Adipocyte (in vitro differentiated cells): ENCODE measurements at places on chromosomes 5 and 9.

DNA sequence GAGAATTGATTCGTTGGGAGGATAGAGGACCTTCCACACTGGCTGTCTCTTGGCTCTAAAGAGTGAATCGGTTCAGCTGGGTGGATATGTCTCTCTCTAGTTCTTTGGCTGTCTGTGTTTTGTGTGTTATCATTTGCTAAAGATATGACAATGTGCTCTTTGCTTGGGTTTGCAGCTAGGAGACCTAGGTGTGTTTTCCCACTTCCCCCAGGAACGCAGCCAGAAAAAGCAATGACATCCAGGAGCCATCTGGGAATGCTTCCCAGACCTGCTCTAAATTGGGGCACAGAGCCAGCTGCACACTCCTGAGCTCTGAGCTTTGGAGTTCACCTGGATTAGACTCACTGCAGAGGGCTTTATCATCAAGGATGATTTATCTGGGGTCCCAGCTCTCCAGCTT, 12.8 kb upstream of the PDZD2 start:
- no peak for DNase-seq

DNA sequence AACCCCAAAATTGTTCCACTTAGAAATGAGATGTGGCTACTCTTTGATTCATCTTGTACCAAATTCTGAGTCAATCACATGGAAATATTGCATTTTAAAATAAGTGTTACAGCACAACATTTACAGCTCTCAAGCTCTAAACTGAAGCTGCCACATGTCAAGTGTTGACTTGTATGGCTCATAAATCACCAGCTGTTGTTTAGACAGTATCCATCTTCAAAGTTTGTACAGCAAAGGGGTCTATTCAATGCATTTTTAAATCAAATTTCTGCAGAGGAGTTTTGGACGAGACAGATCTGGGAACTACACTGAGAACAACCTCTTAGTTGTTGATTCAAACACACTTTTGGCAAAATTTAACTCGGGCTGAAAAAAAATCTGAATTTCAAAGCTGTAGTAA, 31.4 kb downstream of the CHSY3 start:
- DNase-seq = no peak

DNA sequence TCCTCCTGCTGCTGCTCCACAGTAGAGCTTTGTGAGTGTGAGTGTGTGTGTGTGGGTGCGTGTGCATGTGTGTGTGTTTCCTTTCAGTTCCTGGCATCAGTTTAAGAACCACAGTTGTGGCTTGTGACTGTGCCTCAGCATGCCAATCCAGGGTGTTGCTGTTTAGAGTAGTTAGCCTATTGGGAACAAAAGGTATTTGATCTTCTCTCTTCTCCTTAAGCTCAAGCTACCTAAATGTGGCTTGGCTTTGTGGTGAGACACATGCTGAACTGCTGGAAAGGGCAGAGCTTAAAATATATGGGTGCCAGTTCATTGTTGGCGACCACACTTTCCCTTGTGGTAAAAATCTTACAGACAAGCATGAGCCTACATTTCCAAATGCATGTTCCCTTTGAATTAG, 116.6 kb upstream of the BNC2 start:
- DNase-seq = peak; percentile 63

DNA sequence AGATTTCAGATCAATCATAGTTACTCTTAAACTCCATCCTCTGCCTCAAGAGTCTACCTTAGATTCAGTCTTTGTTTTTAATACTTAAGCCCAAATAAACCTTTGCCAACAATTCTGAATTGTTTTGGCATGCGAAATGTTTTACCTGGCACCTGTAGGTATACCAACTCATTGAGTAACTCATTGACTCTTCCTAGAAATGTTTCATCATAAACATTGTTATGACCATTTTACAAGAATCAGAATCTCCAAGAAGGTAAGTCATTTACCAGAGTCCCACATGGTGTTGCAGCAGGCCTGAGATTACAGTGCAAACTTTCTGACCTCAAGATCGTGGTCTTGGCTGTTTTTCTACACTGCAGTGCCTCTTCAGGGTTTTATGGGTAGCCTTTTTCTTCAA, 750.4 kb downstream of the BRINP1 start:
- DNase-seq = no peak

DNA sequence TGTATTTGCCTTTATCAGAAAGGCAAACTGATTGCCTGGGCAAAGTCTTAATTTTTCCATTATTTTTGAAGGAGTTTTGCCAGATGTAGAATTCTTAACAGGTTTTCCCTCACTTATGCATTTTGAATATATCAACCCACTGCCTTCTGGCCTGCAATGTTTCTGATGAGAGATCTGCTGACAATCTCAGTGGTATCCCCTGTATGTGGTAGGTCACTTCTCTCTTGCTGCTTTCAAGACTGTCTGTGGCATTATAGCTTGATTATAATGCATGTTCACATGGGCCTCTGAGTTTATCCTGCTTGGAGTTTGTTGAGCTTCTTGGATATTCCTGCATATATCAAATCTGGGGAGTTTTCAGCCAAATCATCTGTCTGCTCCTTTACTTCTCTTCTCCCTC, 82.2 kb downstream of the HABP4 start:
- DNase-seq = no peak

DNA sequence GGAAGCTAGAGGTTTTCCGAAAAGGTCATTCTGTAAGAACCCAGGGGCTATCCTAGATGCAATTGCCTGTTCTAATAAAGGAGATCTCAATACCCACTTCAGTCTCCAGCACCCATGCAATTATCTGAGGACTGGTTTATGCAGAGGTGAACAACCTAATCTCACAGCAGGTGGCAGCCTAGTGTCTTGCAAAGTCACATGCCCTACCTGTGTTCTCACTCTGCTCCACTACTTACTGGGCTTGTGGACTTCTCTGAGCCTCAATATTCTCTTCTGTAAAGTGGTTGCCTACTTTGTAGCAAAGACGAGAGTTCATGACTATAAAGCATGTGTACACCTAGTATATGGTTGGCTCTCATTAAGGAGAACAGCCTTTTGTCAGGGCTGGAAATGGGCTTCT, 21.0 kb upstream of the ALDH1B1 start:
- DNase-seq = no peak

DNA sequence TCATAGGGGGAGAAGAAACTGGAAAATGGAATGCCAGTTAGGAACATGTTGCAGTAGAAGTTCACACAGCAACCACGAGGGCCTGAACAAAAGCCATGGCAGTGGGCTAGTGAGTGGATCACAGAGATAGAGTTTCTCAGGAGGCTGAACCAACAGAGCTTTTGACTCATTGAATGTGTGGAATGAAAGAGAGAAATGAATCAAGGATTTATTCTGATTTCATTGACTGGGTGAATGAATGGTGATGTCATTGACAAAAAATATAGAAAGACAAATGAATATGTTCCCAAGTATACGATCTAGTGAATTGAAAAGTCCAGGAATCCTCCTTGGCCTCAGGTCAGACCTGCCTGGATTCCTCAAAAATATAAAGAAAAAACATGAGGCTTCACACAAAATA, 99.2 kb downstream of the ZNF462 start:
- DNase-seq = peak; percentile 32

GRCh38 chr9:35771075-35771433, 17.0 kb upstream of the MSMP start:
- no peak for DNase-seq

GRCh38 chr5:157252711-157253465, 13.0 kb upstream of the CYFIP2 start:
- peak; percentile 19 for DNase-seq

- no peak for DNase-seq
Measured at GRCh38 chr9:124266139-124266825, 8.5 kb downstream of the NEK6 start.

DNA sequence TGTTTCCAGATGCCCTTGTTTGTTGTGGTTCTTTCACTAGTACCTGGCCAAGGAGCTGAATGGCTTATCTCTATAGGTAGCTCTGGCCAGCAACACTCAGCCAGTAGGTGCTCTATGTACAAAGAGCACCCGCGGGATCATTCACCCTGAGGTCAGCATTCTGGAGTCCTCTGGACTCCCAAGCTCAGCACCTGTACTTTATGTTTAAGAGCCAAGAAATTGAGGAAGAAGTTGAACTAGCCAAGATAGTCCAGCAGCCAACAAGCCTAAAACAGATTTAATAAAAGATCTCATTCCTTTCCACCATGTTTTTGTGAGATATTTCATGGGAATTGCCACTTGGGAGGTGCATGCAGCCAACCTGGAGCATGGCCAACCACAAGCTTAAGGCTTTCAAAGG, 242.6 kb upstream of the PAPPA start:
- DNase-seq = no peak

- DNase-seq = peak; percentile 24
Measured at GRCh38 chr5:141343242-141343952, at the start of gene PCDHGA3. Gene PCDHGA3 (plus strand): TSS chr5:141343829. CDS start chr5:141344034, 205 bp downstream.

DNA sequence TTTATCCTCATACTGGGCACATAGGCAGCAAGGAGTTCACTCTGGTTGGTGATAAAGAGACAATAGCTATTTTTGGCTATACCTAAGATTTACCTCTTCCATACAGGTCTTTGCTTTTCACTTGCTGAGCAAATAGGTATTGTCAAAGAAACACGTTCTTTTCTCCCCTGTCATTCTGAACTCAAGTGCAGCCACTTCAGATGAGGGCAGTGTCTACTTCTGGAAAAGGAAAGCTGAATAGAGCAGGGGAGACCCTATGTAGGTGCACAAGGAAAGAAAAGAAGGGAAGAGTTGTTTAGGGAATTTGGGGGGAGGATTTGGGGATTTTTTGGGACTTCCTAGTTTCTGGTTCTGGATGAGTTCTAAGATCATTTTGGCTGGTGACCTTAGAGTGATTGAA, 109.6 kb downstream of the ATP10B start:
- DNase-seq = no peak

DNA sequence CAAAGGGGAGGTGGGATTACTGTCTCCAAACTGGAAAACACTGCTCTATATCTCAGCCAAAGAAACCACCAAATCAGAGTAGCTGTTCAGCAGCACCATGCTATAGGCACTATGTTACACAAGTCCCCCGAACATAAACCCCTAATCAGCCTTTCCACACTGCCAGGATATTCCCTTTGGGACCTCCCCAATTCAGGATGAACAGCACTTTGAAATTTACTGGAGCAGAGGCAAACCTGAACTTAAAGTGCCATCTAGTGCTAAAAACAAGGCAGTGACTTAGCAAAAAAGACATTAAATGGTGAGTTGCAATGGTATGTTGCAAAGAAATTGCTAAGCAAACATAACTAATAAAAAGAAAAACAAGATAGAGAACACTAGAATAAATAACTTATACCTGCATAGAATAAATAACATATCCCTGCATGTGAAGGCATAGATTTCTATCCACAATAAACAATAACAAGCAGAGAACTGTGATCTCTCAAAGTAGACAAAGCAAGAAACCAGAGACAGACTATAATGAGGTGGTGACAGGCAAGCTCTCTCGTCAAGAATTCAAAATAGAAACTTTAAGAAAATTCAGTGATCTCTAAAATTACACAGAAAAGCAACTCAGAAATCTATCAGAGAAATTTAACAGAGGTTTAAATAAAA, 584.4 kb upstream of the ACO1 start:
- peak; percentile 67 for DNase-seq

- no peak for DNase-seq
Measured at GRCh38 chr5:160950311-160950710, 98.3 kb upstream of the ATP10B start.

- no peak for DNase-seq
Measured at GRCh38 chr5:180080486-180081280, 9.1 kb upstream of the RNF130 start.

- no peak for DNase-seq
Measured at GRCh38 chr9:37453827-37454226, 11.4 kb downstream of the ZBTB5 start.

GRCh38 chr5:33850100-33850594, 41.6 kb downstream of the ADAMTS12 start:
- peak; percentile 46 for DNase-seq

DNA sequence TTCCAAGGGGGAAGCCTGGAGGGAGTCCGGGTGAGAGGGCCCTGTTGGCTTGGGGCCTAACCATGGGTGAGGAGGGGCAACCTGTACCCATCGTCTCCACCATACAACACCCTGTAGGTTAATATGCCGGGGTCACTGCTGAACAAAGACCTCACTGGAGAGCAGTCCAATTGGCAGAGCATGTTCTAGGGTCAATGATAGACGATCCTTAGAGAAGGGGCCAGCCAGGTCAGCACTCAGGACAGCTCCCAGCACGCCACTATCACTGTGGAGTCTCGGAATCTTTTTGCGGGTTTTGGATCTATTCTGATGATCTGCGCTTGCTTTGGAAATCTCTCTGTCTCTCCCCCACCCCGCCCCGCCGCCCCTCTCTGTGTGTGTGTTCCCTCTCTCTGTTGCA, 218.4 kb upstream of the MVB12B start:
- peak; percentile 24 for DNase-seq
